ENCODE measurements at places on chromosomes 7 and 10. TPM values are rescaled to one million over a fixed set of nuclear protein-coding genes. Genes with fewer than 3 reads are reported as not detected.

The LCOR gene
- total RNA-seq = 38.7 TPM

The LIPM gene
- not detected for total RNA-seq

The MINDY3 gene
- 23.3 TPM for total RNA-seq

The CLRN3 gene
- not detected for total RNA-seq

The TMEM213 gene
- not detected for total RNA-seq

The TMEM176B gene
- 0.82 TPM for total RNA-seq

The CYREN gene
- 39.6 TPM for total RNA-seq

The DNAJC12 gene
- 3.6 TPM for total RNA-seq

The ACTA2 gene
- total RNA-seq = 11.0 TPM

The STAMBPL1 gene
- total RNA-seq = 48.3 TPM

The CCT6A gene
- total RNA-seq = 94.9 TPM

The ATOH7 gene
- not detected for total RNA-seq

The CYP3A7 gene
- total RNA-seq = not detected

The CFAP43 gene
- not detected for total RNA-seq

The OR2A12 gene
- not detected for total RNA-seq

The PON3 gene
- total RNA-seq = not detected

The ZP3 gene
- 0.80 TPM for total RNA-seq

The TNRC18 gene
- 51.9 TPM for total RNA-seq

The PLXNA4 gene
- 20.5 TPM for total RNA-seq
